Right renal cortex interstitium (tissue), 3 donors: ENCODE measurements at places on chromosomes 12 and 14. TPM values are rescaled to one million over a fixed set of nuclear protein-coding genes. Genes with fewer than 3 reads are reported as not detected.

DNA sequence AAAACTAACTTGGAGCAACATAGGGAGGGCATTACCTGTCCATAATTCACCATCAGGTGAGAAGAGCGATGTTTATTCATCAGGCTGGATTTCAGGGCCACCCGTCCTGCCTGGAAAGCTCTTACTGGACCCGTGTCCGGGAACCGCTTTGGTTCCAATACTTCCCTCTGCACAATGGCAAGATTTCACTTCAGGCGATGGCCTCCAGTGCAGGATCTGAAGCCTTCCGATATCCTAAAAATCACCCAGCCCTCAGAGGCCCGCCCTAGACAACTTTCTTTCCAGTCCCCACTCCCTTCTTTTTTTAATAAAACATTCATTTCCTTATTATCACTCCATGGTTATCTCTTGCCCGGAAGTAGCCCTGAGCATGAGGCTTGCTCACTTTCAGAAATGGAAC, 92.5 kb downstream of the BCL11B start:
- no peak for DNase-seq

- no peak for DNase-seq
Observed at GRCh38 chr12:98053202-98053601, 462.2 kb upstream of the TMPO start.

DNA sequence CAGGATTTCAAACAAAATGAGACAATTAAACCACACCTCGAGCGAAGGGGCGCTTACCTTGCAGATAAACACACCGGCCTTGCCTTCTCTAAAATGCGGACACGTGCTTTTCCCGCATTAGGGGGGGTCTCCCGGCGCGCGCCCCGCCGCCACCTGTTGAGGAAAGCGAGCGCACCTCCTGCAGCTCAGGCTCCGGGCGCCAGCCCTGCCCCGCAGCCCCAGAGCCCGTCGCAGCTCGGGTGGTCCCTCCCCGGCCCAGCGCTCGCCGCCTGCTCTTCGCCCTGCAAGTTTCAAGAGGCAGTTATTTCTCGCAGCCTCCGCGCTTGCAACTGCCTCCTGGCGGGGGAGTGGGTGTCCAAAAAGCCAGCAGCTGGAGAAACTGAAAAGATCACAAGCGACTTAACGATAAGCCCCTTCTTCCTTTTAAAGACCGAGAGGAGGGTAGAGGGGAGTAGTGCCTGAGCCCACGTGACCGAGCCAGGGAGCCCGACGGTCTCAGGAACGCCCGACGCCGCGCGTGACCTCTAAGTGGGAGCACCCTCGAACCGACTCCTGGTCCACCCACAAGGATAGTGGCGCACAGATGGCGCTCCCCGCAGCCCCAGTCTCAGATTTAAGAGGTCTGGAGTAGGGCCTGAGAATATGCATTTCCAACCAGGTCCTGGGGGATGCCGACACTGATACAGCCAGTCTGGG, at the start of gene ESR2:
ESR2 (minus strand) TSS at position 396 of the 696 bp plus-strand sequence. CDS start 11,386 bp downstream, outside the sequence.
- DNase-seq: peak; percentile 32

DNA sequence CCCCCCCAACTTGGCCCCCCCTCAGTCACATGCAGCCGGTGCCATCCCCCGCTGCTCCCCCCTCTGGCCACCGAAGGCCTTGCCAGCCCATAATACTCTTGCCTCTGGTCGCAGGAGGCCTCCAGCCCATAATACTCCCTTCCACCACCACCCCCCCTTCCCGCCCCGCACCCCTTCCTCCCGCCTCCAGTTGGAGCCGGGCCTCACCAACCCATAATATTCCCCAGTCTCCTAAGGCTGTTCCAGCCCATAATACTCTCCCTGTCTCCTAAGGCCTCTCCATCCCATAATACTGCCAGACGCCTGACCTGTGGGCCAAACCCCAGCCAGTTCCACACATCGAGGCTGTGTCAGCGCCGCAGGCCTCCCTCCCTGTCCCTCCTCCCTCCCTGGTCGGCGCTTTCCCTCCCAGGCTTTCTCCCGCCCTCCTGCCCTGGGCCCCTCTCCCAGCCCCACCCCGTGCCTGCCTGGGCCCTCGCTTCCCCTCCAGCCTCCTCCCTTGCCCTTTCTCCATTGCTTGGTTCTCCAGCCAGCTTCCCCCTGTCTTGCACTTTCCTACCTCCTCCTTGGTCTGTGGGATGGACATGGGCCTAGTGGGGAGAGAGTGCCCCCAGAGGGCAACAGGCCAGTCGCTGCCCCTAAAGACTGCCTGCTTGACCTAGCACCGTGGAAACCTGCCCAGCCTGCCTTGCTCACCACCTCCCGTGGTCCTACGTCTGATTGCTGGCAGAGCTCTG, 6.8 kb upstream of the CHD4 start:
- peak; percentile 94 for DNase-seq

DHRS2 gene
- 9.1 TPM for polyA plus RNA-seq

ACOT6 gene
- not detected for polyA plus RNA-seq

EML1 gene
- 44.8 TPM for polyA plus RNA-seq

CABP1 gene
- polyA plus RNA-seq: 6.4 TPM

DNA sequence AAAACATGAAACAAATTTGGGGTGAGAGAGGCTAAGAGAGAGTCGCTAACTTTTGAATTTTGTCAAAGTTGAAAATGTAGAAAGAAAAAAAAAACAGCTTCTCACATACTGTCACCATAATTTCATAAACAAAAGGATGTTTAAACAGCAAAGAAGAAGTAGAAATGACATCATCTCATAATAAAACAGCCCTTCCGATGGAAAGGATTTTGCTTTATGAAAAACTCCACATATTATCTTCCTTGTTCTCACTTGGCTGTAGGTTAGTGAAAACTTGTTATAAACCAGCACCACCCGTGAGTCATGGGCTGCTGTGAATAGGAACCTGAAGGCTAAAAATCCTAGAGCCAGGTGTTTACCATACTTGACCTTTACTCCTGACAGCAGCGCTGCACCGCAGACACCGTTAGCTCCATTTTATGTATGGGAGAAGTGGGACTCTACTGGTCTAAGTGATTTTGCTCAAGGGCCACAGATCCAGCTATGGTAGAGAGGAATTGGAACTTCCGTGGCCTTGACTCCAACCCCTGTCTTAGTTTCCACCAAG, 63.0 kb upstream of the VRK1 start:
- DNase-seq: no peak

GRCh38 chr12:131129839-131130238, 176.1 kb downstream of the ADGRD1 start:
- DNase-seq: no peak

- DNase-seq: no peak
Observed at GRCh38 chr14:75866970-75867369, 114.8 kb downstream of the TGFB3 start.

GLIPR1 gene
- polyA plus RNA-seq: 17.3 TPM

GRCh38 chr14:105489542-105490266, 1.3 kb upstream of the TEDC1 start:
- DNase-seq: peak; percentile 86

GRCh38 chr12:67453191-67453590, 184.0 kb downstream of the CAND1 start:
- DNase-seq: no peak

DNA sequence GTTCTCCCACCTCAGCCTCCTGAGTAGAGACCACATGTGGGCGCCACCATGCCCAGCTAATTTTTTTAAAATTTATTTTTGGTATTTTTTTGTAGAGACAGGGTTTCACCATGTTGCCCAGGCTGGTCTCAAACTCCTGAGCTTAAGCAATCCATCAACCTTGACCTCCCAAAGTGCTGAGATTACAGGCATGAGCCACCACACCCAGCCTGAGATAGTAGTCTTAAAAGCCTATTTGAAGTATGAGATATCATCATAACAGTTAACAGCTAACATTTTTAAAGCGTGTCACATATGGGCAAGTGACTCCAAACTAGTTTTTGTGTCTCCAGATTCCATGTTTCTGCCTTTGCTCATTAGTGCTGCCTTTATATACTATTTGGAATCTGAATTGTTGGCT, 74.6 kb upstream of the WSCD2 start:
- DNase-seq: no peak

- DNase-seq: no peak
Observed at GRCh38 chr14:28695109-28695508, 71.5 kb upstream of the FOXG1 start.

GRCh38 chr14:42421377-42422078, 814.9 kb downstream of the LRFN5 start:
- no peak for DNase-seq

NAA25 gene
- 20.2 TPM for polyA plus RNA-seq

CLIP1 gene
- 41.1 TPM for polyA plus RNA-seq

GRCh38 chr12:19794116-19794515, 354.8 kb downstream of the AEBP2 start:
- no peak for DNase-seq

SLC10A1 gene
- 0.24 TPM for polyA plus RNA-seq

DNA sequence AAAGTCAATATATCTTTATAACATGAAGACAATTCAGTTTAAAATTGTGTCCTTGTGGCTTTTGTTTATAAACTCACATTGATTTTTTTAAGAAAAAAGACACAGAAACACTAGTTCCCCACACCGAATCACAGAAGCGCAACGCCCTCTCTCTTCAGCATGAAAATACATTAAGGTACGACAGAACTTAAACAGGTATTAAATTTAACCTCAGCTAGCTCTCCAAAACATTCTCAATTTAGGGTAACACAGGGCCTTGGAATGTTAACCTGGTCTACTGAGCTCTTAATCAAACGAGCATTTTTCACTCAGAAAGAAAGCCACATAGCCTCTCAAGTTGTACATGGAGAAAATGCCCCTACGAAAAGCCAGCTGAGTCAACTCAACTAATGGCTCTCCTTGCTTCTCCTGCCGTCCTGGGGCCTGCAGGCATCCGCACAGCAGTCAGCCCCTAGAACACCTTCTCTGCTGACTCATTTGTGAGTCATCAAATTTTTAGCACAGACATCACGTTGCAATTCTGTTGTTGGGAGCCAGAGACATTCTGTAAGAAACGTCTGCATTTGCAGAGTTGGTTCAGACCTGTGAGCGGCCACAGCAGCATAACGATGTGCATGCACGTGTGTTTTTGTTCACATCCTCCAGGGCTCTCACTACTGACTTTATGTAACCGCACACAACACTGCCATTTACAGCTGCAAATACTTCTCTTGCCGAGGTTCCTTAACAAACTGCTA, 141.6 kb downstream of the ITPR2 start:
- DNase-seq: no peak

GRCh38 chr12:62799766-62800406, 135.1 kb downstream of the PPM1H start:
- DNase-seq: no peak

WNT1 gene
- not detected for polyA plus RNA-seq

GRCh38 chr14:99253890-99254289, 18.1 kb downstream of the BCL11B start:
- DNase-seq: no peak
